ENCODE measurements at places on chromosomes 1 and 21.

DNA sequence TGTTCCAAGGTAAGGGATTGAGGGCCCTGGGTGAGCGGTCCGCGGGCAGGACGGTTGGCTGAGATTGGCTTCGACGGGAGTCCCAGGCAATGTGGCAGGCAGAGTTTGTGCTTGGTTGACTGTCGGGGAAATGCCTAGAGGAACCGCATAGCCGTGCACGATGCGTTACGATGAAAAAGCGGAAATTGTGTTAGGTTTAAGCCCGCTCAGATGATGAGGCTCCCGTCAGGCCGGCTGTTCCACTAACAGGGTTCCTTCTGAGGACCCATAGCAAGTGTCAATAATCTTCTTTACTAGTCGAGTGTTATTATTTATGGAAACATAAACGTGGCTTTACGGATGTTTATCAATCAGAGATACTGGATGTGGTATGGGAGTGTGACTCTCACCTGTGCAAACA lies 117.8 kb upstream of the COL6A1 start:
- DNase-seq: no peak

- no peak for DNase-seq
Observed at GRCh38 chr21:33189237-33189636, 40.5 kb upstream of the IFNAR2 start.

DNA sequence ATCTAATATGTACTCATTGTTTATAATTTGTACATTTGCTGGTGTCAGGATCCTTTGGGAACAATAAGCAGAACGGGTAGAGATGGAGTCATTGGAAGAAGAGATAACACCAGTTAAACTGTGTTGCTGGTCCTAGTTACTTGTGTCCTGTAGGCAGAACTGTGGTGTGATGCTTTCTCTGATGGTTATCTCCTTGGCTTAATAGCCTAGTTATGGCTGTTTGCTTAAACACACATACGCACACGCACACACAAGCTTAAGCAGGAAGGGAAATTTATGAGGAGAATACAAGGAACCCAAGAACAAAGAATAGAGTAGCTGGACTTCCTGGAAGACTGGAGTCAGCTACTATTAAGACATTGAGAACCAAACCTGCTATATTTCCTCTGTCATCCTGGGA lies 5.7 kb upstream of the PKN2 start:
- DNase-seq: no peak

GRCh38 chr1:64962441-64962840 lies 3.9 kb downstream of the JAK1 start:
- peak; percentile 22 for DNase-seq

DNA sequence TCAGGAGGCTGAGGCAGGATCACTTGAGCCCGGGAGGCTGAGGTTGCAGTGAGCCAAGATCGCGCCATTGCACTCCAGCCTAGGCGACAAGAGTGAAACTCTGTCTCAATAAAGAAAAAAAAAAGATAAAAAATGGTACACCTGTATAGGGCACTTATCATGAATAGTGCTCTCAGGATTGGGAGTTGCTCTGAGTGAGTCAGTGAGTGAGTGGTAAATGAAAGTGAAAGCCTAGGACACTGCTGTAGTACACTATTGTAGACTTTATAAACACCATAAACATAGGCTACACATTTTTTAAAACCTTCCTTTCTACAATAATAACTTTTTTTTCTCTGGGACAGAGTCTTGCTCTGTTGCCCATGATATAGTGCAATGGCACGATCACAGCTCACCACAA lies 16.8 kb downstream of the PHTF1 start:
- DNase-seq: no peak

GRCh38 chr1:118861216-118861615 lies 126.9 kb downstream of the TBX15 start:
- no peak for DNase-seq

DNA sequence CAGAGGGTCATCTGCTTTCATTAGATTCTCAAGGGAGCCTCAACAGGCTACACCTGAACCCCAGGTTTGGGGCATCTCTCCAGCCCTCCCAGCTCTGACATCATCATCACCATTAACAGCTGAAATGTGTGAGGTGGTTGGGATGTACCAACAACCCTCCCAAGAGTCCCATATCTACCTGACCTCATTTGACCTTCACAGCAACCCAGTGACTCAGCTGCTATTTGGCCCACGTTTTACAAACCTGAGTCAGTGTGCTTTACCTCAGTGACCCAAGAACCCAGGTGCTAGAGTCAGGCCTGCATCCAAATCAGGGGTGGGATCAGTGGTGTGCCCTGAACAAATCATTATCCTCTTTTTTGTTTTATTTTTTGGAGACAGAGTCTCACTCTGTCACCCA lies 53.3 kb upstream of the TINAGL1 start:
- no peak for DNase-seq

GRCh38 chr1:197041486-197042353 lies 25.3 kb downstream of the F13B start:
- DNase-seq: no peak

- DNase-seq: no peak
Observed at GRCh38 chr1:66370462-66370971, 163.4 kb upstream of the SGIP1 start.
